ENCODE measurements at places on chromosomes 16 and 17.

GRCh38 chr17:44374306-44375195, 10.9 kb upstream of the FAM171A2 start:
- DNase-seq, result no peak

DNA sequence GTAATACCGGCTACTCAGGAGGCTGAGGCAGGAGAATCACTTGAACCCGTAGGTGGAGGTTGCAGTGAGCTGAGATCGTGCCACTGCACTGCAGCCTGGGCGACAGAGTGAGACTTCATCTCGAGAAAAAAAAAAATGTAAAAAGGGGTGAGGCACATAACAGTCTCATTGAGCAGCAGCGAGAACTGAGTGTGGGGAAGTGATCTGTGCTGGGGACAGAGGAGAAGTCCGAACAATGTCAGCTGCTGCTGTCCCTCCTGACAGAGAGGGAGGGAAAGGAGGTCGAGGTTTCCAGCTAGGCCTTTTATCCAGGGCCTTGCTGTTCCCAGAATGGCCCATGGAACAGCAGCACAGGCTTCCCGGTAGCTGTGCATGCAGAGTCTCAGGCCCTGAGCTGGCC, 14.0 kb downstream of the C16orf74 start:
- no peak for DNase-seq

DNA sequence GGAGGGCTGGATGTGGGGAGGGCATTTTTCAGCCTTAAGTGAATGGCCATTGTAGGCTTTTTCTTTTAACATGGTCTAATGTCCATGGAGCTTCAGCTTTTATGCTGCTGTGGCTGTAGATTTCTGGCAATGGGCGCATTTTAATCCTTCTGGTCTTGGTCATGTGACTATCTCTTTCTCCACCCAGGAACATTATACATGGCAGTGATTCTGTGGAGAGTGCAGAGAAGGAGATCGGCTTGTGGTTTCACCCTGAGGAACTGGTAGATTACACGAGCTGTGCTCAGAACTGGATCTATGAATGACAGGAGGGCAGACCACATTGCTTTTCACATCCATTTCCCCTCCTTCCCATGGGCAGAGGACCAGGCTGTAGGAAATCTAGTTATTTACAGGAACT, 4.7 kb upstream of the NME2 start:
- DNase-seq, result no peak

- no peak for DNase-seq
These were observed 1.9 kb downstream of the SLC39A11 start for GRCh38 chr17:73090396-73091202.

DNA sequence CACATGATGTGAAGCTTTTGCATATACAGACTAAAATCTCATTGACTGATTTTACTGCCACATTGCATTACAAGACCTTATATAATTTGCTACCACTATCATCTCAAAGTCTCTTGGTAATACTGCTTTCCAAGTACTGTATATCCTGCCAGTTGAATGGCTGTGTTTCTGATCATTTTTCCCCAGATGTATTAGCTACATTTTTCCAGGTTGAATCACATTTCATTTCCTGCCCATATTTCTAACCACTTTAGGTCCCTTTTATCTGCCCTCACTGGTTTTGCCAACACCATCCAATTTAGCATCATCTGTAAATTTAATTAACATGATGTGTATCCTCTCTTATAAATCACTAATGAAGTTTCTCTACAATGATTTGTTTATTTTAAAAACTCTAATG, 365.7 kb upstream of the PMFBP1 start:
- no peak for DNase-seq

DNA sequence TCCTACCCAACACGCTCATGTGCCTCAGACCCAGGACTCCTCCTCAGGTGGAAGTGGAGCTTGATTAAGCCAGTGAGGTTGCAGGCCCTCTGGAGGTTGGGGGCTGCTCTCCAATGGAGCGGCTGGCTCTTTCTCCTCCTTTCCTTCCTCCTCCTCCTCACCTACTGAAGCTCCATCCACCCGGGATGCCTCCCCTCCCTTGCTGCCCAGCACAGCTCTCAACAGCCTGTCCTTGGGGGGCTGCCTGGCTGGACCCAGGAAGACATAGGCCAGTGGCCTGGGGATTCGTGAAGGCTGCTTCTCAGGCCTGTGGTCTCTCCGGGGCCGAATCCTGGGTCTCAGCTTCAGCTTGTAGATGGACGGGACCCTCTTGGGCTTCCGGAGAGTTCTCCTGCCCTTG, 8.2 kb downstream of the GAS2L2 start:
- DNase-seq, result no peak

- DNase-seq, result no peak
These were observed 14.1 kb upstream of the DNAI2 start for GRCh38 chr17:74259667-74260524.

GRCh38 chr17:15381707-15382106, 40.3 kb upstream of the TEKT3 start:
- DNase-seq, result no peak

DNA sequence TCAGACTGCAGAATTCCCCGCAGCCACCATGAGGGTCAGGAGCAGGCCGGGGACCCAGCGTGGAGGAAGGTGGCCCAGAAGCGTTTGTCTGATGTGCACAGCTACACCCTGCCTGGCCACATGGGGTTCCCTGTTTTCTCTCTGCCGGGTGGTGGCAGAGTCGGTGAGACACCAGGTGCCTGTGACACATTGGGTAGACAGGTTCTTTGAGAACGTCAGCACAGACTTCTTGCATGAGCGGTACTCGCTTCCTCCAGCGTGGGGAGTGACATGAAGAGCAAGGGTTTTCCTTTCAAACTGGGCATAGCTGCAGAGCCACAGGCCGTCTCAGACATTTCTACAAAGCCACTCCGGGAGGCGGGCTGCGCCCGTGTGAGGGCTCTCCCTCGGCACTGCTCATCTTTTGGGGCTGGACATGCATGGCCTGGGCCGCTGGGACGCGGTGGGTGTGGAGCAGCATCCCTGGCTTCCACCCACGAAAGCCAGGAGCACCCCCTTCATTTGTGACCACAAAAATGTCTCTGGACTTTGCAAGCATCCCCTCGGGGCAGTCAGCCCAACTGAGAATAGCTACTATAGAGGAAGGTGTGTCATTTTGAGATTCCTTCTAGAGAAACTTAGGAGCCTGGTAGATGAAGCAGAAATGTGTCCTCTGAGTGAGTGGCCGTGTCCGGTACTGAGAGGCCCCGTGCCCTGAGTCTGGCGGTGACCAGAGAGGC, 26.0 kb downstream of the NME3 start:
- no peak for DNase-seq

GRCh38 chr17:56597495-56597990, 4.0 kb downstream of the NOG start:
- DNase-seq, result no peak

- no peak for DNase-seq
These were observed 18.4 kb upstream of the PDK2 start for GRCh38 chr17:50076591-50077235.

DNA sequence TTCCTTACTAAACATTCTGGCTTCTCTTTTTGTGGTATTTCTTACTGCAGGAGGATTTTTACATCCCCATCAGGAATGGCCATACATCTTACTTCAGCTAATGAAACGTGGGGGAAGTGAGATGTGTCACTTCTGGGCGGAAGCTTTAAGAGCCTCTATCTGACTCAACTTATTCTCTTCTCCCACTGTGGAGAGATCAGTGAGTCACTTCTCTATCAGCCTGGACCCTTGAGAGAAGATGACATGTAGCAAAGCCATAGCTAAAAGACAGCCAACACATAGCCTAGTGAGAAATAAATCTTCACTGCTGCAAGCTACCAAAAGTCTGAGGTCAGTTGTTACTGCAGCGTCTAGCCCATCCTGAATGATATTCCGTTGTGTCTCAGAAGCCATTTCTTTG, 1066.7 kb upstream of the RBFOX1 start:
- no peak for DNase-seq

GRCh38 chr17:15892731-15893657, 51.9 kb upstream of the ADORA2B start:
- DNase-seq, result no peak

GRCh38 chr16:15773968-15774367, 82.9 kb downstream of the MYH11 start:
- no peak for DNase-seq

GRCh38 chr16:17412791-17413190, 58.0 kb downstream of the XYLT1 start:
- no peak for DNase-seq

GRCh38 chr17:31570951-31571892, 179.7 kb downstream of the RAB11FIP4 start:
- no peak for DNase-seq

DNA sequence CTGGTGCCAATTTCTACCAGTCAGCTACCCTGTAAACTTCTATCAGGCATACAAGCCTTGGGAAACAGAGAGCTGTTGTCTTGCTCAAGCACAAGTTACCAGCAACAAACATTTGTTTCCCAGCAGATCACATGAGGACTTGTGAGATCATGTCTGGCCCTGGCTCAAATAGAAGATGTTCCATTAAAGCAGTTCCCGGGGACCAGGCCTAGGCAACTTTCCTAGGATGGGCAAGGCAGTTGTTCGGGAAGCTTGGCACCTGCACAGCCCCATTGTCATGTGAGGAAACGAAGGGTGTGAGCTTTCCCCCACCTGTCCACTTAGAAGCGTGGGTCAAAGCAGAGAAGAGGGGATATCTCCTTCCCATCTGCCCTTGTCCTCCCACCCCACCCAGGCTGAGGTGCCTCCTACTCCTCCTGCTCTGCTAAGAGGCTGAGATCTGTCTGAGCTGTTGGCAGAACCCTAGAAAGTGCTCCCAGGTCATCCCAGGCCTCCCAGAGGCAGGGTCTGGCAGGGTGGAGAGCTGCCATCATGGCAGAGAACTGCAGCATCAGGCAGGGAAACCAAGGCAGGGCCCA, 11.2 kb upstream of the SLC47A2 start:
- DNase-seq, result no peak

DNA sequence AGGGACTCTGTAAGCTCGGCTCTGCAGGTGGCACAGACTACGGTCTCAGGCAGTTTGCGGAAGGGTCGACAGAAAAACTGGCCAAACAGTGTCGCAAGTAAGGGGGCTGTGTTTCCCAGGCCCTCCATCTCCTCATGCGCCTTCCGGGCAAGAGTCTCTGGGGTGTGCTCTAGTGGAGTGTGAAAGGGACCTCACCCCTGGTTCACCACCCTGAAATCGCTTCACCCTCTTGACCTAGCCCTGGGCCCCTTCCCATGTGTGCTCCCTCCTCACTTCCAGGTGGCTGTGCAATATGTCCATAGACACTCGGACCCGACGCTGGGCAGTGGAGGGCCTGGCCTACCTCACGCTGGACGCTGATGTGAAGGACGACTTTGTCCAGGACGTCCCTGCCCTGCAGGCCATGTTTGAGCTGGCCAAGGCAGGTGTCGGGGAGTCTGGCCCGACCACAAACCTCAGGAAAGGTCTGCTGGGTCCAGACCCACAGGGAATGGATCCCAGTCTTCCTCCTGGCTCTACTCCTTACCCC, 22.3 kb downstream of the UNC45B start:
- DNase-seq, result no peak

DNA sequence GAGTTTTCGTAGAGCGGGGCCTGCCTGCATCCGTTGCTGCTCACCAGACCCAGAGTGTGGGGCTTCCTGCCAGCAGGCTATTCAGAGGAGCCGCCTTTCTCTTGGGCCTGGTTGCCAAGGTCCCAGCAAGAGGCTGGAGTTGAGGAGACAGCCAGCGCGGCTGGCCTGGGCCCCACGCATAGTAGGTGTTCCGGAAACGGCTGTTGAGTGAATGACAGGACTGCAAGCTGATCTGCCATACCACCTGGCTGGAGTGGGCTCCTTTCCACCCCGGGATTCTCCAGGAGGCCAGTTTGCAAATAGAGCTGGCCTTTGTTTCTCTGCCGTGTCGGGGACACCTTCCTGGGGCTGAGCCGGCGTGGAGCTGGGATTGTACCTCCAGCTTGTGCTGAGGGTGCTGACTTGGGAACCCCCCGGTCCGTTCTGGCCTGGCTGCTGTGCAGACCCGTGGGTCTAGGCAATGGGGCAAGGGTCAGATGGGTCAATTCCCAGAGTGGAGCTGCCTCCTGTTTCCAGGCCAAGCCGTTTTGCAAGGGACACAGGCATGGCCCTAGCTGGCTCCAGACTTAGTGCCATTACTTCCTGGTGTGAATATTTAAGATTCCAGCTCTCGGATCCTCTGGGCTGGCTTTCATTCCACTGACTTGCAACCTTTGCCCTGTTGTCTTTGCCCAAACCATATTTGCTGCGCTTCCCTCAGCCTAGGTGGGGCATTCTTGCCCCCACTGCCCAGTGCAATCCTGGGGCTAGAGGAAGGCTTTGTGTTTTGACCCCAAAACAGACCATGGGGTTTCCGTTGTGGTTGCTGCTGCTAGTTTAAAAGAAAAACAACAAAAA, 68.8 kb downstream of the CMIP start:
- DNase-seq, result no peak

DNA sequence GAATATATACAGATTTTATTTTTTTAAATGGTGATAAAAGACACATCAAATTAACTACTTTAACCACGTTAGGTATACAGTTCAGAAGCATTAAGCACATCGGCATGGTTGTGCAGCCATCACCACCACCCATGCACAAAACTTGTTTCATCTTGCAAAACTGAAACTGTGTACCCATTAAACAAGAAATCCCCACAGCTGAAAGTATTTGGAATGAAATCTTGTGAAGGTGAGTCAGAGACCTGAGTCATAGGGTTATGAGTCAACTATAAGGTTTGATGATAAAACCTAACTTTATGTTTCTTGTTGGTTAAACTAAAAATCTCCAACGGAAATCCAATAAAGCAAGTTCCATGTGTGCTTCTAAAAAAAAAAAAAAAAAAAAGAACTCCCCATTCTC, 561.6 kb upstream of the PSMD7 start:
- DNase-seq, result peak; percentile 35

GRCh38 chr16:89191033-89191900, 9.1 kb downstream of the SLC22A31 start:
- DNase-seq, result no peak

DNA sequence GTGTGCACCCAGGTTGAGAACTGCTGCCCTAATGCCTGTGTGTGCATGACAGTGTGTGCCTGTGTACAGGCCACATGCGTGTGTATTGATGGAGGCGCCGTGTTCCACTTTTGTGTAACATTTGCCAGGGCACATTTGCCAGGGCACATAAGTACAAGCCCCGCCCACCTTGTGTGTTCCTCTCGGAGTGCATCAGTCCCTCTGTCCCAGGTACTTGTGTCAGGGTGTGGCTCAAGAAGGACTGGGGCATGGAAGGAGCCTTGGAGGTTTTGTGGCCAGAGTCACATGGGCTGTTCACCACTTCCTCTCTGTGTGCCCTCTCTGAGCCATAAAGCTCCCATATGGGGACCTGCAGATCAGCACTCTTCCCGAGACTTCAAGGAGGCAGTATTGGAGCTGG, 73.9 kb downstream of the MRM1 start:
- DNase-seq, result peak; percentile 35

DNA sequence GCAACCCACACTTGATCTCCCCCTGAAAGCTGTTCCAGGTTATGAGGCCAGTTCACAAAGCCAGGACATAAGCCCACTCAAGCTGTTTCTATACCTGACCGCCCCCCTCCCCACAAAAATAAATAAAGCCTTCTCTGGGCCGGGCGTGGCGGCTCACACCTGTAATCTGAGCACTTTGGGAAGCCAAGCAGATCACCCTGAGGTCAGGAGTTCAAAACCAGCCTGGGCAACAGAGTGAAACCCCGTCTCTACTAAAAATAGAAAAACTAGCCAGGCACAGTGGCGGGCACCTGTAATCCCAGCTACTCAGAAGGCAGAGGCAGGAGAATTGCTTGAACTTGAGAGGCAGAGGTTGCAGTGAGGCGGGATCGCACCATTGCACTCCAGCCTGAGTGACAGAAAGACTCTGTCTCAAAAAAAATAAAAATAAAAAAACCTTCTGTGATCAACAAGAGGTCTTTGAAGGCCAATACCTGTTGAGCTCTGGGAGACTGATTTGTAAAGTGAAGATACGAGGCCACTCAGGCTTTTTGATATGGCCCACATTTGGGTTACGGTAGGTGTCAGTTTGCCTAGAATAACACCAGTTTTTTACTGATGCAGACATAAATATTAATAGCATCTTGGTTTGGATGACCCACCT, 2.2 kb downstream of the KDM8 start:
- DNase-seq, result no peak

Measured in activated CD4-positive, alpha-beta T cell treated with anti-CD3 and anti-CD28 coated beads, Interleukin-2, Interleukin-4, amounts not matched to agents 100 ng/mL and 50 ng/mL, durations not matched to agents 16 hours and 8 hours (primary cell).